Stimulated activated CD4-positive, alpha-beta T cell treated with anti-CD3 and anti-CD28 coated beads, TNF-alpha, amount 100 ng/mL, for 48 hours (primary cell): ENCODE measurements at places on chromosomes 12 and 14.

- DNase-seq, result no peak
Observed at GRCh38 chr12:27577688-27578087, 53.7 kb downstream of the PPFIBP1 start.

GRCh38 chr12:117044790-117045159 lies 54.4 kb downstream of the TESC start:
- no peak for DNase-seq

DNA sequence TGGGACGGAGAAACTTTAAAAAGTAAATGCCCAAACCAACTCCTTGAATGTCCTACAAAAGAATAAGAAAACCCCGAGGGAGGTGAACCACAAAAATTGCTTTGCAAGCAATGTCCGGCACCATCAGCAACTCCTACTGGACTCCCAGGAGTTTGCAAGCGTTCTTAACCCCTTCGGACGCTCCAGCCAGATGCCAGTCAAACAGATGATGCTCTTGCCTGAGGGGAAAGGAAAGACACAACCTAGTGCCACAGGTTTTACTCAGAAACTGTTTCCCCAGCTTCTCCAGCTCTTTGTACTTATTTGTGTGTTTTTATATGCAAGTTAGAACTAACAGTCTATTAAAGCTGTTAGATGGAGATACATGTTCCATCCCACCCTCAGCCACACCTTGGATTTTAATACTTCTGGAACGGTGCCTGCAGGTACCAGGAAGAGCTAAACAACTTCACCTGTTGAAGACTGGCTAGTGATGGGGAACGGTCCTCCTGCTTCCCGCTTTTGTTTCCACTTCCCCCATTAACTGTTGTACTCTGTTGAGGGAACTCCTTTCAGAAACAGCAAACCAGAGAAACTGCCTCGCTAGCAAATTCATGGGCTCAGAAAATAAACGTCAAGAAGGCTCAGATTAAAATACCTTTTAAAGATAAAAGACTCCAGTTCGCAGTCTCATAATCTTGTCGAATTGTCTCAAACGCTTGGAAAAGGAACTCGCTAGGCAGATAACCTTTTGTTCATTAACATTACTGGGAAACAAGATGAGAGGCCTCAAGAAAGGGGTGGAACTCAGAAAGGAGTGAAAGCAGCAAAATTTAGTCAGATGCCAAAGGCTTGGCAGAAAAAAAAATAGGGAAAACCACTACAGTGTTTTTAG lies 1.1 kb upstream of the FERMT2 start:
- no peak for DNase-seq

DNA sequence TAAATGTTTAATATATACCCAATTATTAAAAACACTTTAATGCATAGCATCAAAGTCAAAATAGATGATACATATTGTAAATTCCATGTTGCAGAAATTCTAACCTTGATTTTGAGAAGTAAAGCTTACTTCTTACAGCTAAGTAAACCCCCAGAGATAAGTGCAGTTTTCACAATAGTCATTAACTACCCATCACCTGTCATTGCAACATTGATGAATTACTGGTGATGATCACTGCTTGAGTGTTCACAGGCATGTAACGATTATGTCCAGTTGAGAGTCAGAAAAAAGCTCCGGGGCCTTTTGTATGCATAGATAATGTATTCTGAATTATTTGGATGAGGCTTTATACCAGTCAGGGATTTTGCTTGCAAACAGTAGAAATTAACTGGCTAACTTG lies 67.7 kb downstream of the ZNF664 start:
- no peak for DNase-seq

DNA sequence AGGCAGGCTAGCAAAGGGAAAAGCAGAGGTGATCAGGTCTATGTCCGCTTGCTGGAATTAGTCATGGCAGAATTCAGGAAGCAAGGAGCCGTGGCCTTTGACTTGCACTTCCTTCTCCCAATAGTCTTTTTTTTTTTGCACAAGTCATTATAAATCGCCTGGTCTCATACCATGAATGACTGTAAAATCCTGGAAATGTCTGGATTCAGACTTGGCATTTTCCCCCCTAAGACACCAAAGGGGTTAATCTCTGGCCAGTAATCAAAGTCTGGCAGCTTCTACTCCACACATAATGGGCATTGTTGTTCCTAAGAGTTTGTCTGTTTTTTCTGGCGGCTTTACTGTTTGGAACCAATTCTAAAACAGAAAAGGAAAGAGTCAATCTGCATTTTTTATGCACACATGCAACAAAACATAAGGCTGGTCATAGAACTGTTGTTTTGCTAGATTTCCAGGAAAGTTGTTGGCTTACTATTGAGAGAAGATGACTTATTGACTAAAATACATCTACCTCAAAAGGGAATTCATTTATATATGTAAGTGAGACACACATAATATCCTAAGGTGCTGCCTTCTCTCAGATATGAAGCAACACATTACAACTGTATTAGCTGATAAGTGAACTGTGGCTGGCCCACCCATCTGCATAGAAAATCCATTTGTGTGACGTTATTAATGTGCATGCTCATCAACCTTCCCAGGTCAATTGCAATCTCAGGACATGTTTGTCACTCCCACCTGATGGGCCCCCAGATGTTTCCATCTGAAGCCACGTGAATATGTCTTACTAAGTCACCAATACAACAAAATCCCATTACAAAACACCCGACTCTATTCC lies 157.3 kb downstream of the BTG1 start:
- DNase-seq, result no peak
